ENCODE measurements at places on chromosomes 11 and 22.

DNA sequence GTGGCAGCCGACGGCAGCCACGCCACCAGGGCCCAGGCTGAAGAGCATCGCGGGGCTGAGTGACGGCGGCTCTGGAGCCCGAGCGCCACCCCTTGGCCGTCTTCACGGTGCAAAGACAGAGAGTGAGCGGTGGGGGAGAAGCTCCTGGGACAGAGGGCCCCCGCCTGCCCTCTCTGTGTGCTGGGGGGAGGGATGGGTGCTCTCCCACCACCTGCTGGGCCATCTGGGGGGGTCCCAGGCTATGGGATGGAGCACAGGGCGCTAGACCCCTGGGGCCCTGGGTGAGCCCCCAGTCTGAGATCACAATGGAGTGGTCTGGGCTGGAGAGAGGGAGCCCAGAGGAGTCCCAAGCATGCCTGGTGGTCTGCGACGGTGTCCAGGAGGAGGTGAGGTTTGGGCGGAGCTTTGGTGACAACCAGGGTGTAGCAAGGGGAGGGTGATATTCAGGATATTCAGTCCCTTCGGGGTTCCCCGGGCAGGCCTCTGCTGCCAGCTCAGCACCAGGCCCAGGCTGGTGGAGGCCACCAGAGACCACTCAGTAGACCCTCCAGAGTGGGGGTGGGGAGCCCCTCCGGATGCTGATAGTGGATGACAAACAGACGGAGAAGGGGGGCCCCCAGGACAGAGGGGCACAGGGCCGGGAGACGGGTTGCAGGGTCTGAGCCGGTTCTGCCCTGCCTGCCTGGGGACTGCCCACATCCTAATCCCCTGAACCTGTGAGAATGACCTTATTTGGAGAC lies 78.1 kb upstream of the PRR5 start:
- ATAC-seq, result no peak

- no peak for ATAC-seq
Measured at GRCh38 chr11:104727768-104728167, 170.5 kb downstream of the CASP12 start.

- no peak for ATAC-seq
Measured at GRCh38 chr11:102234779-102235439, 82.4 kb upstream of the BIRC3 start.

GRCh38 chr22:33219648-33220384 lies 161.6 kb upstream of the SYN3 start:
- no peak for ATAC-seq

DNA sequence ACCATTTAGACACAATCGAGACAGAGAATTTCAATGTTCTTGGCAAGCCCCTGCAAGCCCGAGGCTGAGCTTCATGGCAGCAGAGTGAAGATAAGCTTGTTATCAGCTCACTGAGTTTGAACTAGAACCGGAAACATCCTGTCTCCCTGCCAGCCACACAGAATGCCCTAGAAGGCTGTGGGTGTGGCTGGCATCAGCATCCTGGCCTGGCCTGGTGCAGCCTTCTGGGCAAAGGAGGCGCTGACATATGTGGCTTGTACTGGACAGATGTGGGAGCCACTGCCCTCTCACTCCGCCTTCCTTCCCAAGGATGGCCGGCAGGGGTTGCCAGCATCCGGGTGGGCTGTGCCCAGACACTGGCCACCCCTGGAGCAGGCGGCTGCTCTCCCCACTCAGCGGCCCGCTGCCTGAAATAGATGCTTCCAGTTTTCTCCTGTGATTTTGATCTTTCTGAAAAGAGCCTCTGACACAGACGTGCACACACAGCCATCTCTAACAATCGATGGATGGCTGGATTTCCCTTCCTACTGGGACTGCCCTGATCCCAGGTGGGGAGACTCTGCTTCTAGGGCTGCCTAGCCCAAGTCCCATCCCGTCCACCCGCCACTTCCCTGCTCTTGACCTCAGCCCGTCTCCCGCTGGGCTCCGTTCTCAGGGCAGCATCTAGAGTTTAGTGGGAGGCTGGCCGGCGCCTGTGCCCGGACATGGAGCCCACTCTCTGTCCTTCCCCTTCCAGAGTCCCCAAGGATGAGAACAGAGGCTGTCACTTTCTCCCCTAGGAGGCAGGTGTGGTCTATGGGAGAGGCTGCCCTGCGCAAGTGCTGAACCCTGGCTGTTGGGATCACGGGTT lies 149.7 kb downstream of the CTTN start:
- ATAC-seq, result no peak

- no peak for ATAC-seq
Measured at GRCh38 chr22:33515795-33516194, 404.5 kb downstream of the LARGE1 start.

DNA sequence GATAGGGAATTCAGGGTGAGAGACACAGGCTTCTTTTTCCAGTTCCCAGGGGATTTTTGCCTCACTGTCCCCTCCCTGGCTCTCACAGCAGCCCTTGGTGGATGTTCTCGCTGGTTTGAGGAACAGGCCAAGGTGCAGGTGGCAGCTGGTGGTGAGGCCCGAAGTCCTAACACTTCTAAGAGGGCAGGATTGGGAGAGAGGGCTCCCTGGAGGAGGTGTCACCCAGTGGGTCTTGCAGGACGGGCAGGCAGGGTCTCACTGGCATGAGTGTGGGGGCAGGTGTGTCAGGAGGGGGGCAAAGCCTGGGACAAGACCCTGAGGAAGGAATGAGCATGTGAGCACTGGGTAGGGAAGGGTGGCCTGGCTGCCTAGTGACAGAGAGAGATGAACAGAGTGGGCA lies 9.2 kb downstream of the ADORA2A start:
- no peak for ATAC-seq

DNA sequence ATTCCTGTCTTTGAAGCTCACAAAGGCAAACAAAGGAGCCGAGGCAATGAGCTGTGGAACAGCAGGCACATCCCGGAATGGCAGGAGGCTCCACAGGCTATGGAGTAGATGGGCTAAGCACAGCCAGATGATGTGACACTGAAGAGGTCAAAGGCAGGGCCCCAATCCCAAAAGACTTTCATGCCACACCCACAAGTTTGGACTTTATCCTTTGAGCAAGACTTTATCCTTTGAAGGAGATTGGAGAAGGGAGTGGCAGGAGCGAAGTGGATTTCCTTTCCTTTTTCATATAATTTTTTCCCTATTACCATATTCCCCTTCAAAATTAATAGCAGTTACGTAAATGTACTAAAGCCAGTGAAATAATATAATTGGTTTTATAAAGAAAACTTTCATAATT lies 379.4 kb downstream of the CADM1 start:
- no peak for ATAC-seq

DNA sequence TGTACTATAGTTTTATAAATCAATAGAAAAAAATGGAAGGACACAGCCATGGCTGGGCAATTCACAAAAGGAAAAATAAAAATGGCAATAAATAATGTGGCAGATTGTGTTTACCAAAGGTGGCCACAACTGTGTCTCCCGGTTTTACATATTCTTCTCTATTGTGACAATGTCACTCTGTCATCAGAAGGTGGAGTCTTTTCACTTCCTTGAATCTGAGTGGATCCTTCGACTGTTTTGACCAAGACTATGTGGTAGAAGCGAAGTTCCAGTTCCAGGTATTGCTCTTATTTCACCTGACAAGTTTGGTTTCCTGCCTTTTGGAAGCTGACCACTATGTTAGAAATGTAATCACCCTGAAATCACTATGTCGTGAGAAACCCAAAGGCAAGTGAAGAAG lies 31.0 kb upstream of the HSD17B12 start:
- ATAC-seq, result no peak

GRCh38 chr11:1271002-1271401 lies 38.4 kb downstream of the TOLLIP start:
- ATAC-seq, result no peak
